H9 (cell line): ENCODE measurements at places on chromosomes 1 and 21. TPM values are rescaled to one million over a fixed set of nuclear protein-coding genes. Genes with fewer than 3 reads are reported as not detected.

GRCh38 chr21:45290948-45291612, 3.4 kb upstream of the POFUT2 start:
- no peaks in the 10 kb centered on the region; the same call in 1 of the 2 replicates for H3K4me1 ChIP-seq
- H3K27me3 ChIP-seq: no peaks in the 10 kb centered on the region
- H3K27ac ChIP-seq: no peak overlapping the region
- no peak for DNase-seq
- H3K4me3 ChIP-seq: no peak overlapping the region

The PTGS2 gene
- 0.35 and 0.37 TPM in 2 replicates for total RNA-seq

The C1orf115 gene
- total RNA-seq: 6.0 and 7.3 TPM in 2 replicates

DNA sequence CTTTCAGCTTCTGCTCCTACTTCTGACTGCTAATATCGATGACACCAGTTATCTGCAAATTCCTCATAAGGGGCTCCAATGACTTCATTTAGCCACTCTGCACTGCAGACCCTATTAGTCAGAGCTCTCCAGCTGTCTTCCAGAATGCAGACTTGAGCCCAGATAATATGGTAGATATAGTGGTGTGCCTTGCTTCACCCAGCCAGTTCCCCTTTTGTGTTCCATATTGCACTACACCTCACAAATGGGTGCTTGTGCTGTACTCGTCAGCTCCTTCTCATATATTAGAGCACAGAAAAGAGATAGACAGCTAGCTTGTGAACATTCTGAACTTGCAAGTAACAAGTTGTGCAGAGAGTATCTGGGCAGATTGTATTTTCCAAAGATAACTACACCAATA, 23.7 kb upstream of the COG2 start:
- no peaks in the 10 kb centered on the region for H3K4me1 ChIP-seq
- no peak for DNase-seq
- no peaks in the 10 kb centered on the region for H3K27me3 ChIP-seq
- H3K4me3 ChIP-seq: no peak overlapping the region
- H3K27ac ChIP-seq: no peak overlapping the region

- no peak for DNase-seq
- H3K36me3 ChIP-seq: peaks cover 21% of the 10 kb centered on the region
- H3K27me3 ChIP-seq: no peaks in the 10 kb centered on the region
- no peak overlapping the region for H3K4me3 ChIP-seq
Observed at GRCh38 chr1:27789540-27790041, 16.6 kb downstream of the STX12 start.

DNA sequence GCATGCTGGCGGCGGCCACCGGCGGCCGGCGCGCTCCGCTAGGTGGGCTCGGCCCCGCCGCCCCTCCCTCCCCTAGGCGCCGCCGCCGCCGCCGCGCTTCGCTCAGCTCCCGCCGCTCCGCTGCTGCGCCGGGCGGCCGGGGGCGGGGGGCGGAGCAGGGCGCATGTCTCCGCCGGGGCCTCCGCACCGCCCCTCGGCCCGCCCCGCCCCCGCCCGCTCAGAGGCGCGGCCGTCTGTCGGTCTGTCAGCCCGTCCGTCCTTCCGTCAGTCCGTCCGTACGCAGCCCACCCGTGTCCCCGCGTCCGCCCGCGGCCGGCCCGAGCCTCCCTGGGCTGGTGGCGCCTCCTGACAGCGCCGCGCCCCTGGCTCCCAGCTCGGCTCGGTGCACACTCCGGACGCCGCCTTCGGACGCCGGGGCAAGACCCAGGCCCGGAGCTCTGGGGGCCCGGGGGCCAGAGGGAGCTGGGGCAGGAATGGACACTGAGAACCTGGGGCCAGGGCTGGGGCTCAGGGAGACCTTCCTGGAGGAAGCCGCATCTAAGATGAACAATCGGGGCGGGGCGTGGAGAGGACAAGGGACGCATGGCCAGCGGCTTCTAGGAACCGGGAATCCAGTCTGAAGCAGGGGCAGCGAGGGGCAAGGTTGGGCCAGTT, at the start of gene GPR153:
Gene GPR153, minus strand, starts transcription at position 138 of the 654 bp plus-strand sequence. CDS start 6,193 bp downstream, outside the sequence.
- H3K27ac ChIP-seq: no peak within 1 kb of the TSS
- H3K4me3 ChIP-seq: peak within 1 kb of the TSS; percentile 59
- no peaks in the 10 kb centered on the region for H3K4me1 ChIP-seq
- peaks cover 7% of the 10 kb centered on the region; the same call in 1 of the 2 replicates for H3K27me3 ChIP-seq

DNA sequence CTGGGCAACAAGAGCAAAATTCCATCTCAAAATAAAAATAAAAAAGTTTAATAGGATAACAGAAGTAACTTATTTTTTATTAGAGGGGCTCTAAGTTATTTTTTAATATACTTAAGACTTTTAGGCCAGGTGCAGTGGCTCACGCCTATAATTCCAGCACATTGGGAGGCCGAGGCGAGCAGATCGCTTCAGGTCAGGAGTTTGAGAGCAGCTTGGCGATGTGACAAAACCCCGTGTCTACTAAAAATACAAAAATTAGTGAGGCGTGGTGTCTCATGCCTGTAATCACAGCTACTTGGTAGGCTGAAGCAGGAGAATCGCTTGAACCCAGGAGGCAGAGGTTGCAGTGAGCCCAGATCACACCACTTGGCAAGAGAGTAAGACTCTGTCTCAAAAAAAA, 180.5 kb upstream of the NR5A2 start:
- H3K4me3 ChIP-seq: no peak overlapping the region
- no peaks in the 10 kb centered on the region for H3K4me1 ChIP-seq
- no peaks in the 10 kb centered on the region for H3K27me3 ChIP-seq
- H3K27ac ChIP-seq: no peak overlapping the region

- H3K27ac ChIP-seq: no peak overlapping the region
- DNase-seq: peak; percentile 27
- H3K27me3 ChIP-seq: no peaks in the 10 kb centered on the region
- H3K4me1 ChIP-seq: no peaks in the 10 kb centered on the region
- peaks cover 31% of the 10 kb centered on the region for H3K36me3 ChIP-seq
Observed at GRCh38 chr21:46161633-46162592, 6.5 kb upstream of the FTCD start.

The TNFRSF4 gene
- total RNA-seq: 0.24 and 0.33 TPM in 2 replicates

The FLVCR1 gene
- 53.6 and 55.2 TPM in 2 replicates for total RNA-seq

DNA sequence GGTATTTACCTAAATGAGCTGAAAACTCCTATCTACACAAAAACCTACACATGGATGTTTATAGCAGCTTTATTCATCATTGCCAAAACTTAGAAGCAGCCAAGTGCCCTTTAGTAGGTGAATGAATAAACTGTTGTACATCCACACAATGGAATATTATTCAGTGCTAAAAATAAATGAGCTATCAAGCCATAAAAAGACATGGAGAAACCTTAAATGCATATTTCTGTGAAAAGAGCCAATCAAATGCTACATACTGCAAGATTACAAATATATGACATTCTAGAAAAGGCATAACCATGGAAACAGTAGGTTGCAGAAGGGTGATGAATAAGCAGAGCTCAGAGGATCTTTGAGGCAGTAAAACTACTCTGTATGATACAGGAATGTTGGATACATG, 23.3 kb downstream of the ABCB10 start:
- DNase-seq: no peak
- no peaks in the 10 kb centered on the region for H3K4me1 ChIP-seq
- H3K27me3 ChIP-seq: no peaks in the 10 kb centered on the region
- H3K4me3 ChIP-seq: no peak overlapping the region
- H3K36me3 ChIP-seq: peaks cover 49% of the 10 kb centered on the region

The TTLL10 gene
- 0.68 and 0.79 TPM in 2 replicates for total RNA-seq

- no peak overlapping the region for H3K27ac ChIP-seq
- no peak overlapping the region for H3K4me3 ChIP-seq
- no peak for DNase-seq
- no peaks in the 10 kb centered on the region for H3K4me1 ChIP-seq
- H3K36me3 ChIP-seq: 0 out of 2 replicates have a peak, but pooled peaks cover 2% of the 10 kb centered on the region
Observed at GRCh38 chr1:59043796-59044195, 253.1 kb upstream of the FGGY start.

- DNase-seq: no peak
- H3K27me3 ChIP-seq: no peaks in the 10 kb centered on the region
- H3K4me3 ChIP-seq: no peak overlapping the region
- no peak overlapping the region for H3K27ac ChIP-seq
- no peaks in the 10 kb centered on the region for H3K36me3 ChIP-seq
Observed at GRCh38 chr1:51523931-51524330, 4.9 kb upstream of the EPS15 start.

DNA sequence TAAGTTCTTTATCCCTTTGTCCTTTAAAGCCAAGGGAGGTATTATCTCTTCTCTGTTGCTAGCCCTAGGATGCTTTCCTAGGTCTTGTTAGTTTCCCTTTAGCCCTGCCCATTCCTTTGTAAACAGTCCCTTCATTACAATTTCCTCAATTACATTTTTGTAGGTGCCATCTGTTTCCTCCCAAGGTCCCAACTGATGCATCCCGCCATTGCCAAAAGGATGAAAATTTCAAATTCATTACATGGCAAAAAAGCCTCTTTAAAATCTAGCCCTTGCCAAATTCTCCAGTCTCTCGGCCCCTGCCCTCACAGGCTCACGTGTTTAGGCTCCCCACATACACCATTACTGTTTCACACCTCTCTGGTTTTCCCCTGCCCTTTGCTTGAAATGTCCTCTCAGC, 151.9 kb upstream of the C1orf87 start:
- no peak overlapping the region for H3K4me3 ChIP-seq
- H3K36me3 ChIP-seq: no peaks in the 10 kb centered on the region
- DNase-seq: no peak
- no peaks in the 10 kb centered on the region for H3K27me3 ChIP-seq
- H3K4me1 ChIP-seq: no peaks in the 10 kb centered on the region

DNA sequence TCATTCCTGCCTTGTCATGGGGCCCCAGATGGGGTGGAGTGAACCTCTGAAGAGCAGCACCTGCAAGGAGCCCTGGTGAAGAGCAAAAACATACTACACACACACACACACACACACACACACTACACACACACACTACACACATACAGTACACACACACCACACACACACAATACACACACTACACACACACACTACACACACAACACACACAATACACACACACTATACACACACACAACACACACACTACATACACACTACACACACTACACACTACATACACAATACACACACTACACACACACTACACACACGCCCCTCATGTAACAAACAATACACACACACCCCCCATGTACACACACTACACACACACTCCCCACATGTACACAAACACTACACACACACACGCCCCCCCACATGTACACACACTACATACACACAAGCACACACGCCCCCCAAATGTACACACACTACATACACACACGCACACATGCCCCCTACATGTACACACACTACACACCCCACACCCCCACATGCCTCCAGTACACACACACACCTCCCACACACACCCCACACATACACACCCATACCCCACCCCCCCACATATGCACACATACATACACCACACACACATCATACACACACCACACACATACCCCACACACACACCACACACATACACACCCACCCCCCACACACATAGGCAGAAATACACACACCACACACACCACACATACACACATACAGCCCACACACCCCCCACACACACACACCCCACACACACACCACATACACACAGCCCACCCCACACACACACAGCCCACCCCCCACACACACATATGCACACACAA, 9.3 kb downstream of the SLC2A5 start:
- no peaks in the 10 kb centered on the region for H3K36me3 ChIP-seq
- H3K4me1 ChIP-seq: no peaks in the 10 kb centered on the region
- DNase-seq: no peak
- no peaks in the 10 kb centered on the region; the same call in 1 of the 2 replicates for H3K27me3 ChIP-seq

The ARHGEF10L gene
- 20.2 and 21.4 TPM in 2 replicates for total RNA-seq

The BEND5 gene
- total RNA-seq: 4.8 and 5.6 TPM in 2 replicates

GRCh38 chr1:228182296-228183030, 16.9 kb downstream of the IBA57 start:
- H3K4me3 ChIP-seq: no peak overlapping the region
- H3K27ac ChIP-seq: no peak overlapping the region
- no peaks in the 10 kb centered on the region for H3K36me3 ChIP-seq
- no peaks in the 10 kb centered on the region for H3K4me1 ChIP-seq
- no peak for DNase-seq
